GM23338 (cell line): ENCODE measurements at places on chromosomes 12 and 14. TPM values are rescaled to one million over a fixed set of nuclear protein-coding genes. Genes with fewer than 3 reads are reported as not detected.

Gene CNTN1
- total RNA-seq, result 26.5 and 27.0 TPM in 2 replicates

GRCh38 chr14:28966416-28967233, 200.0 kb downstream of the FOXG1 start:
- H3K4me1 ChIP-seq, result peaks cover 14% of the 10 kb centered on the region
- no peak for DNase-seq
- H3K27me3 ChIP-seq, result peaks cover 5% of the 10 kb centered on the region; the same call in 1 of the 2 replicates
- no peaks in the 10 kb centered on the region; the same call in 1 of the 2 replicates for H3K36me3 ChIP-seq
- H3K4me3 ChIP-seq, result no peak overlapping the region
- H3K27ac ChIP-seq, result no peak overlapping the region

DNA sequence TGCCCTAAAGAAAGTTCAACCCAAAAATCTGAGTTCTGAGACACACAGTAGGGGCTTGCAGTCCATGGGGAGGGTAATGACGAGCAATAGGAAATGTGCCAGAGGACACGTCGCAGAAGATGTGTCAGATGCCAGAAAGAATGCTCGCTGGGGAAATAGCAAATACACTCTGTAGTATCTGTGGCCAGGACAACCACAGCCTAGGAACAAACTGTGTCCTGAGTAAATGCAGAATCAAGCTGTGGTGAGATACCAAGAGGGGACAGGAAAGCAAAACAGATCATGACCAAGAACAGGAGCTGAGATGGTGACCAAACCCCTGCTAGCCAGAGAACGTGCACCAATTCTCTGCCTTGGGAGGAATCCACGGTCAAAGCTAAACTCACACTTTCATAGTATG, 9.1 kb downstream of the CRACR2A start:
- no peaks in the 10 kb centered on the region for H3K27me3 ChIP-seq
- H3K4me1 ChIP-seq, result no peaks in the 10 kb centered on the region
- H3K4me3 ChIP-seq, result no peak overlapping the region
- H3K36me3 ChIP-seq, result no peaks in the 10 kb centered on the region

Gene DIO2
- total RNA-seq, result 0.17 TPM in 1 of 2 replicates, not detected in the other

DNA sequence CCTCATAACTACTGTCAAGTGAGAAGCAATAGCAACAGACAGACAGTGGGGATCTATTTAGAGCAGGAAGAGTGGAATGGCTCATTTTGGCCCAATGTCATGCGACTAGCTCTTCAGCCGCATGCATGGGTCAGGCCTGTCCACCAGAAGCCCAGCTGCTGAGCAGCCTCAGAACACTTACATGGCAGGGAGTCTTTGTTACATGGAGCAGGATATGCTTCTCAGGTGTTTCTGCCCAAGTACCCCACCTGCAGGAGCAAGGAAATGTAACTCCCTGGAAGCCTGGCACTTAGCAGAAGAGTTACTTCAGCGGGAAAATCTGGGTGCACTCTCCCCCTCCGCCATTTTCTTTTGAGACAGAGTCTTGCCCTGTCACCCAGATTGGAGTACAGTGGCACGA, 73.5 kb upstream of the ARHGAP5 start:
- H3K27me3 ChIP-seq, result no peaks in the 10 kb centered on the region
- no peak overlapping the region for H3K27ac ChIP-seq
- no peaks in the 10 kb centered on the region for H3K36me3 ChIP-seq
- DNase-seq, result no peak
- H3K4me1 ChIP-seq, result 0 out of 2 replicates have a peak, but pooled peaks cover 7% of the 10 kb centered on the region

DNA sequence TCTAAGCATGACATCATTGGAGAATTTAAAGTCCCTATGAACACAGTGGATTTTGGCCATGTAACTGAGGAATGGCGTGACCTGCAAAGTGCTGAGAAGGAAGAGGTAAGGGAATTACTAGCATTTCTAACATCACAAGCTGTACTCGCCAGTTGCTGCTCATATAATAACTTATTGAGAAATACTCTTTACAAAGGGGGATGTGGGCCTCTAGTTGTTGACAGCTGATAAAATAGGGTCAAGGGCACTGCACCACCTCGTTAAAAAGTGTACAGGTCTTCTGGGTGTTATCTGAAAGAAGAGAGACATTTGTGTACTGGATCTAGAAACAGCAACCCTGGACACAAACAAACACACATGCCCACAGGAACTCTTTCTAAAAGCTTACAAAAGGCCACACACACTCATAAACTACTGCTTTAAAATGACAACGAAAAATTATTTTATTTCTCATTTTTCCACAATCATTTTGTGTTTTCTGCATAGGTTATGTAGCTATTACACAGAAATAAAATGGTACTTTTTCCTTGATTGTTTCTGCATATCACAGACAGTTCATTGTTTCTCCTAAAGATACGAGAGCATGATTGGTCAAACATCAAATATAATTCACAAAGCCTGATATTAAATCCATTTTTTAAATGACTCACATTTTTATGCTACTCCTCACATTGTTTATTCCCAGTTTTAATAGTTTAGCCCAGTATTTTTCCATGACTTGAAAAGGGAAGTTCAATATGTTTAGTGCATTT, 391.1 kb downstream of the PAWR start:
- H3K4me3 ChIP-seq, result no peak overlapping the region
- DNase-seq, result no peak
- H3K4me1 ChIP-seq, result no peaks in the 10 kb centered on the region
- no peak overlapping the region for H3K27ac ChIP-seq

GRCh38 chr12:118187751-118188435, 52.0 kb downstream of the PEBP1 start:
- H3K27ac ChIP-seq, result no peak overlapping the region
- H3K27me3 ChIP-seq, result no peaks in the 10 kb centered on the region
- H3K4me3 ChIP-seq, result no peak overlapping the region
- DNase-seq, result no peak
- H3K4me1 ChIP-seq, result peaks cover 13% of the 10 kb centered on the region

Gene GALNT6
- total RNA-seq, result 18.6 and 20.2 TPM in 2 replicates

Gene KRT77
- total RNA-seq, result not detected in 2 replicates

- peaks cover 5% of the 10 kb centered on the region; the same call in 1 of the 2 replicates for H3K4me1 ChIP-seq
- no peak for DNase-seq
Measured at GRCh38 chr14:72925815-72926291, 411 bp upstream of the DCAF4 start.

DNA sequence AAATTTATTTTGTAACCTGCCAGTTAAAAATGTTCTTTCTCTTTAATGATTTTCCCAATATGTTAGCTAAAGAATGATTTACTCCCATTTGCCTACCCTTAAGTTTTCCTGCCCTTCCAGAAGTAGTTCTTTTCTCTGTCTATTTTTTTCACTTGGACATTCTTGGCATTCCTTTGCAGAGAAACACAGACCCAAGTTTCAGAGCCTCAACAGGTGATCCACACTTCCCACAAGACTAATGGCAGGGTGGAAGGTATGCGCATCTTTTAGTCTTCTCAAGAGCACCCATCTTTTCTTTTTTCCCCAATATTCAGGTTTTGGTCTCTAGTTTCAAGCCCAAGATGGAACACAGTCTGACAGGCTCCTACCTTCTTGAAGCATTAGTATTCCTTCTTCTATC, 420.7 kb downstream of the ADAMTS20 start:
- no peaks in the 10 kb centered on the region for H3K36me3 ChIP-seq
- no peak overlapping the region for H3K27ac ChIP-seq
- H3K27me3 ChIP-seq, result no peaks in the 10 kb centered on the region

DNA sequence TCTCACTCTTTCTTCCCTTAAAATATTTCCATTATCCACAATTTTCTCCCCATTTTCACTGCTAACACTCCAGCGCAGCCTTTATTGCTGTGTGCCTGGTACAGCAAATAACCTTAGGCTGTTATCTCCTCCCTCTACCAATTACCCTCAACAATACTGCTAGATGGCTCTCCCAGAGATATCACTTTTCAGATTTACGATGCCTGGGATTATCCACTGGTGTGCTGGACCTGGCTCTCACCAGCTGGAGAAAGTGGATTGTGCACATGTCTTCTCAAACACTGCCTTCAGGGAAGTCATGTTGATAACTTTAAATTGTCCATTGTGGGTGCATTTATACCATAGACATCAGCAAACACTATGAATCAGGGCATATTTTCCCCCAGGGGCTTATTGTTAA, 101.9 kb upstream of the ADAMTS20 start:
- H3K36me3 ChIP-seq, result no peaks in the 10 kb centered on the region
- H3K27me3 ChIP-seq, result no peaks in the 10 kb centered on the region
- H3K4me3 ChIP-seq, result no peak overlapping the region
- no peak for DNase-seq
- no peaks in the 10 kb centered on the region for H3K4me1 ChIP-seq

- H3K36me3 ChIP-seq, result no peaks in the 10 kb centered on the region
- DNase-seq, result no peak
- H3K27ac ChIP-seq, result no peak overlapping the region
- no peaks in the 10 kb centered on the region; the same call in none of the 2 replicates for H3K4me1 ChIP-seq
- H3K27me3 ChIP-seq, result no peaks in the 10 kb centered on the region
- no peak overlapping the region for H3K4me3 ChIP-seq
Measured at GRCh38 chr14:24688030-24688658, 54.2 kb upstream of the GZMB start.

- no peak overlapping the region for H3K4me3 ChIP-seq
- no peaks in the 10 kb centered on the region for H3K4me1 ChIP-seq
- no peaks in the 10 kb centered on the region for H3K36me3 ChIP-seq
- DNase-seq, result no peak
- H3K27me3 ChIP-seq, result no peaks in the 10 kb centered on the region
Measured at GRCh38 chr14:82502043-82502442, 968.4 kb upstream of the SEL1L start.

Gene VWF
- total RNA-seq, result 0.31 and 0.56 TPM in 2 replicates

Gene RPS29
- total RNA-seq, result 2,294 and 3,734 TPM in 2 replicates

Gene FIGNL2
- total RNA-seq, result 4.1 and 5.2 TPM in 2 replicates

Gene SLC38A4
- 12.5 and 13.3 TPM in 2 replicates for total RNA-seq

DNA sequence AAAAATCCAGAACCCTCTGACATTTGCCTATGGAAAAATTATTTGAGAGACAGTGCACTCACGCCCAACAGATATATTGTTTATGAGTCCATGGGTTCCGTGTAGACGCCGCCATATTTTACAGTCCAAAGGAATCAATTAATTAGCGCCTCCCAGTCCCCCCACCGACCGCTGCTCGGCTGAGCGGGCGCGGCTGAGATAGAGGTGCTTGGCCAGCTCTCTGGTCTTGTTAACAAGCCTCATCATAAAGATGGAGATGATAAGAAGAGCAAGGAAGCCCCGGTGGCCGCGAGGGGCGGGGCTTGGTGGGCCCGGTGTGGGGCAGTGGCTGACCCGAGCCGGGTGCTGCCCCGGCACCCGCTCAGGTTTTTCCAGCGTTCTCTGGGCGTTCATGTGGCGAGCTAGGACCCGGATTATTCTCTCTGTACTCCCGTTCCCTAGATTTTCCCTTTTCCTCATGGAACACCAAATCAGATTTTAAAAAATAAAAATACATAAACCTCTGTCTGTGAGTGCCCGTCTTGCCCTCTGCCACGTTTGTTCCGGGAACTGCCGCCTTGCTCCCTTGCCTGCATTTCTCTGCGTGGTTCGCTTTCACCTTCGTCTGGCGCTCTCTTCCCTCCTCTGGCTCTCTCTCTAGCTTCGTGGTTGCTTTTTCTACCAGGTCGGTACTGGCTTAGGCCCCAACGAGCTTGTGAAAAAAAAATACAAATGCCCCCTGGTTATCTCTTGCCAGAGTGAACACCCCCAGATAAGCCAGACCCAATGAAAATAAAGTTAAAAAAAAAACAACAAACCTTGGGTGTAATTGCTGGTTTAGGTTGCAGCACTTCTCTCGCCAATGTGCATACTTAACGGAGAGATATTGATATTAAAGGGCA, 9.0 kb downstream of the HOXC12 start:
- no peak overlapping the region for H3K27ac ChIP-seq
- no peaks in the 10 kb centered on the region for H3K36me3 ChIP-seq
- no peak for DNase-seq
- peaks cover 18% of the 10 kb centered on the region for H3K4me1 ChIP-seq

- no peaks in the 10 kb centered on the region for H3K4me1 ChIP-seq
- no peaks in the 10 kb centered on the region for H3K27me3 ChIP-seq
- H3K27ac ChIP-seq, result no peak overlapping the region
- H3K36me3 ChIP-seq, result no peaks in the 10 kb centered on the region
- H3K4me3 ChIP-seq, result no peak overlapping the region
- no peak for DNase-seq
Measured at GRCh38 chr12:128690641-128691040, 133.1 kb downstream of the SLC15A4 start.

DNA sequence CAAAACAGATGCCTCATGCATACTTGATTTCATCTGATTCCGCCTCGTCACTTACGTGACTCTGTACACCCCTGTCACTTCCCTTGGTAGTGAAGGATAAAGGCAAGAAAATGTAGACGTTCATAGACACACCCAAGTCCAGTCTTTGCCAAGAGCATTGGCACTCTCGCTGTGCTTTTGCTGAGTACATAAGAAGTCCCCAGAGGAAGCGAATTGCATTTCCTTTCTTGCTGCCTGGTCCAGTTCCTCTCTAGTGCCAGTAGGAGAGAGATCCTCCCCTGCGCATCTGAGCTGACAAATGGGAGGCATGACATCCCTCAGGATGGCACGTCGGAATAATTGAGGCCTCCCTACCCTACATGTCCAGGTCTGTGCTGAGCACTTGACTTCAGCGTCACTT, 21.3 kb upstream of the RIN3 start:
- H3K36me3 ChIP-seq, result no peaks in the 10 kb centered on the region
- H3K4me3 ChIP-seq, result no peak overlapping the region
- H3K27me3 ChIP-seq, result no peaks in the 10 kb centered on the region
- no peaks in the 10 kb centered on the region for H3K4me1 ChIP-seq
